ENCODE measurements at places on chromosomes 5 and 9. TPM values are rescaled to one million over a fixed set of nuclear protein-coding genes. Genes with fewer than 3 reads are reported as not detected.

Gene CFAP90
- total RNA-seq, result not detected

Gene IRX1
- not detected for total RNA-seq

Gene MLLT3
- total RNA-seq, result 6.9 TPM

Gene PCDHB13
- 1.3 TPM for total RNA-seq

Gene ZNF454
- 1.1 TPM for total RNA-seq

All from vein endothelial cell (primary cell).